ENCODE measurements at places on chromosomes 6 and 20. TPM values are rescaled to one million over a fixed set of nuclear protein-coding genes. Genes with fewer than 3 reads are reported as not detected.

- DNase-seq: no peak
These were observed 118.3 kb downstream of the KHDC1L start for GRCh38 chr6:73107016-73107415.

- peak; percentile 31 for DNase-seq
These were observed 125.0 kb upstream of the MLIP start for GRCh38 chr6:53986165-53986720.

DNA sequence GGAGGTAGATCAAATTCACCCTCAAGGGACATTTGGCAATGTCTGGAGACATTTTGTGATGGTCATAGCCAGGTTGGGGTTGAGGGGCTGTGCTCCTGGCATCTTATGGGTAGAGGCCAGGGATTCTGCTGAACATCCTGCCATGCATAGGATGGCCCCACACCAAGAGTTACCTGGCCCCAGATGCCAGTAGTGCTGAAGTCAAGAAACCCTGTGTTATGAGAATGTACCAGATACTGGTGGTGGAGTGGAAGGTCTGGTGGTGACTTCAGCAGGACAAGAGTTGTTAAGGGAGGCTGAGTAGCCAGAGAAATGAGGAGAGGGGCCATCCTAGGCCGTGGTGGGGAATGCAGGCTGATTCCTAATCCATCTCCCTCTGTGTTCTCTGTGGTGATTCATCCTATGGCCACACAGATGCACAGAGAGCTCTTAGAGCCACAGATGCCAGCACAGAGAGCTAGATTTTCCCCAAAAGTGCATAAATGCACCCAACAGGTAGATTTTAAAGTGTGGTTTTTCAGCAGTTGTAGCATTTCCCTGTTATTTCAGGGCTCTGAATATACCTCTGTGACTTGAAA, 43.6 kb downstream of the CDYL start:
- DNase-seq: no peak

DNA sequence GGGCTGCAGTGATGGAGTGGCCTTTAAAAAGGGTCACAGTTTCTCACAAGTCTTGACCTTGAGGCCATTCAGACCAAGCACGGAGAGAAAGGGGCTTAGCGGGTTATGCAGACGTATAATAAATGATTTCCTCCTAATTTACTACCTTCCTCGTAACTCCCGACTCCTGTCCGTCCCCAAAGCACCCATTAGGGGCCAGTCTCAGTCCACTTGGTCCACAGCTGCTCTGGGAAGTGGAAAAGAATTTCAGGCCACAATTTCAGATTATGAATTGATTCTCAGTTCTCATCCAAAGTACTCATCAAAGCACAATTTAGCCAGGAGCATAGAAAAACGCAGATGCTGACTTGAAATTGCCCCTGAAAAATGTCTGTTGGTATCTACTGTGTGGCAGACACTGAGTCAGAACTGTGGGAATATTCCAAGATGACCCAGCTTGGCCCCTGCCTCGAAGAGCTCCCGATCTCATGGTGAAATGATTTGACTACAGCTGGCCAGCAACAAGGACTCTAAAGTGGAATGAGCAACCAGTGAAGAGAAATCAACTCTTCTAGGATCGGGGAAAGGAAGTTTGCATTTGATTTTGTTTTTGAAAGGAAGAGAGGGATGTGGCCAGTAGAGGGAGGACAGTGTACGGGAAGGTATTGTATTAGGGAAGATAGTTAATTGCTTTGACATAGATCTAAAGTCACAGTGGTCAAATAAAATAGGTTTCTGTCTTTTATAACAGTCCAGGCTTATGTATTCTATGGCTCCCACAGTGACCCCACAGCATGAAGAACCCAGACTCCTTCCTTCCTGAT, 15.2 kb upstream of the STK35 start:
- DNase-seq: no peak

- no peak for DNase-seq
These were observed 79.0 kb upstream of the POPDC3 start for GRCh38 chr6:105258816-105259215.

DNA sequence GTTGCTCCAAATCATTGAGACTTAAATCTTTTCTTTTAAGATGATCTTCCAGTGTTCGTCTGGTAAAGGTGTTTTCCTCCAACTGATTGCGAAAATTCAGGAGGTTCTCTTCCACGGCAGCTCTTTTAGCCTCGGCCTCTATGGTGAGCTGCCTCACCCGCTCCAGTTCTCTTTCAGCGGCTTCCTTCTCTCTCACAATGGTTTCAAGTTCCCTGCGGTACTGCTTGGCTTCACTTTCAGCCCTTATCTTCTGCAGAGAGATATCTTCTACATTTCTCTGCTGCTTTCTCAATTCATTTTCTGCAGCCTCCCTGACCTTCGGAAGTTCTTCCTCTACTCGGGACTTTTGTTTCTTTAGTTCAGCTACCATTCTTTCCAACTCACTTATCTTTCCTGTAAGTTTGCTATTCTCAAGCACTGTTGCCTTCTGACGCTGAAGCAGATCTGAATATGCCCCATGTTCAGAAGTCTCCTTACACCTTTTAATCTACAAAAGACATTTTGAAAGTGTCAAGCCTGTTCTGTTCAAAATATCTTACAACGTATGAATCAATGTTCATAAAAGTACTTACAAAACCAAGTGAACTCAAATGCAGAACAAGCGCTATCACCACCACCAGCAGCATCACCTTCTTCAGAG, 22.3 kb downstream of the DST start:
- no peak for DNase-seq

DNA sequence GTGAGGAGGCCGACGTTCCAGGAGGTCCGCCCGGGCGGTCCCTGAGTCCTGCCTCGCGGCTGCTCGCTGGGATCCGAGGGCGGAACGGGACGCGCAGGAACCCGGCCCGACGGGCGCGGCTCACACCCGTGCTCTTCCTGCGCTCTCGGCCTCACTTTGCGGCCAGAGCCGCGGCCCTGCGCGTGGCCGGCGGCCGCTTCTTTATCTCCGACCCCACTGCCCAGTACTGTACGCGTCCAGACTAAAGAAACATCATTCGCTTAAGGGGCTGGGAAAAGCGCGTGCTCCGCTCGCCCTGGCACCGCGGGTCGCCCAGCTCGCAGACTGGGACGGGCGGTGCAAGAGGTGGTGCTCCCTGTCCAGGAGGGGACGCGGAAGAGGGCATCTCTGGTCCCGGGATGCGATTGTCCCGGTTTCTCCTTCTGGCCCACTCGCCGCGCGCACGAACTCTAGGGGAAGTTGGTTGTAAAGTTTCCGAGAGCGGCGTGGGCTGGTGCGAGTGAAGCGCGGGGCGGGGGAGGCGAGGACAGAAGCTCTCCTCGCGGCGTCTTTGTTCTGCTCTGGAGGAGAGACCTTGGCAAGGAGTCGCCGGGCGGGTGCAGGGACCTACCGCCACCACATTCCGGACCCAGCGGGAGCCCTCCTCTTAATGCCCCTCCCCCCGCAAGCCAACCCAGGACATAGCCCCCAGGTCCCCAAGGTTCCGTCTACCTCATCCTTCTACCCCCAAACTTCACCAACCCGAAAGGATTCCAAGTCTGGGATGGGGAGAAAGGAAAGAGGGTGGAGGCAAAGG, 71.0 kb downstream of the SOX4 start:
- no peak for DNase-seq

DNA sequence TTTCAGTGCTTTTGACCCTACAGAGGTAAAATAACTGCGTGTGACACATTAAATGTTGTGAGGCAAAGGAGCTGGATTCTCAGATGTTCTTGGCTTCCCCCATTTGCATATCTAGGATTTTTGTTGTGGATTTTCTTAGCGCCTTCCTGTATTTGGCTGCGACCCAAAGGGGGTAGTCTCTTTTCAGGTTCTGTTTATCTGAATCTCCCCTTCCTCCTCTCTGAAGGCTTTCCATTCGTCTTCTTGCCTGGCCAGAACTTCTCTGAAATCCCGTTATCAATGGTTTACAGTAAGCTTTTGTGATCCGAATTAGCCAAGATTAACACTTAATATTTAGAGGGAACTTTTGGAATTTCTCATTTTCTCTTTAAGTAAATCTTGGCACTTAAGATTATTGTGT, 60.8 kb downstream of the ADGRB3 start:
- no peak for DNase-seq

GRCh38 chr6:131917763-131918649, 33.2 kb downstream of the CCN2 start:
- DNase-seq: no peak

DNA sequence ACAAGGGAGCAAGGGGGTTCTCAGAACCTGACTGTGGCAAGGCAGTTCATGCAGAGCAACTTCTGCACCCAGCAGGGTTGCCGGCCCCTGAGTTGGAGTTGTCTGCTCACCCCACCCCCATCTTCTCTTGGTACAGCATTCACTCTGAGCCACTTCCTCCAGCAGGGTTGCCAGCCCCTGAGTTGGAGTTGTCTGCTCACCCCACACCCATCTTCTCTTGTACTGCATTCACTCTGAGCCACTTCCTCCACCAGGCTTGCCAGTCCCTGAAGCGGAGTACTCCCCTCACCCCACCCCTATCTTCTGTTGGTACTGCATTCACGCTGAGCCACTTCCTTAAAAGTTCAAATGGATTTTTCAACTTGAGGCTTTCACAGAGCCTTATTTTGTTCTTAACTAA, 79.7 kb upstream of the SYNDIG1 start:
- DNase-seq: no peak

DNA sequence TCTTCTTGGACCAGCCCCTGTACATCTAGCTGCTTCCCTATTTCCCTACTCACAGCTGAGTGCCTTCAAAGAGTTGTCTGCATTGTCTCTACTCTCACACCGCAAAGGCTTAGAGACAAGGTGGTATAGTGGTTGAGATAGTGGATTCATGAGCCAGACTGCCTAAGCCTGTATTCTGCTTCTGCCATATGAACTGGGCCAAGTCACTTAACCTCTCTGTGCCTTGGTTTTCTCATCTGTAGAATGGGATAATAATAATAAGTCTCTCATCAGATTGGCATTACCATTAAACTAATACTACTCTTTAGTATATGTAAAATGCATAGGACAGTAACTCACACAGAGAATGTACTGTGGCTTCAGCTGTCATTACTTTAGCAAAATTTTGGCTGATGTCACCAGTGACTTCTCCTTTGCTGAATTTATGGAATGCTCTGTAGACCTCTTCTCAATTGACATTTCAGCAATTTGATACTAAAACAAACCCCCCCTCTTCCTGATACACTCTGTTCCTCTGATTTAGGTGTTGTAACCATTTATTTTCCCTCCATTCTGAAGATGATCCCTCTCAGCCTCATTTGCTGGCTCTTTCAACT, 156.1 kb downstream of the ADAT2 start:
- no peak for DNase-seq

DNA sequence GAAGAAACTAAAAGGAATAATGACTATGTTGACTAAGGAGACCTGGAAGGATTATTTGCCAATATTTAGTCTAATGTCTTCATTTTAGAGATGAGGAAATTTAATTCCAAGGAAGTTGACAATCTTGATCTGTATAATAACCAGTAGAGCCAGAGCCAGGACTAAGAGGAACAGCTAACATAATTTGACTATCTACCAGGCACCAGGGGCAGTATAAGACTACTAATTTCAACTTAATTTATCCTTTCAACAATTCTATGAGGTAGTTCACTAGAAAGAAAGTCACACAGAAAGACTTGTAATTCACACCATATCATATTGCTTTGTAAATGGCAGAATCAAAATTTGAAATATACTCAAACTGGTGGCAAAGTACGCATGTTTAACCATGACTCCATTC, 273.0 kb upstream of the STXBP5 start:
- DNase-seq: no peak

GRCh38 chr6:33008944-33009861, at the start of gene HLA-DOA:
Gene HLA-DOA, minus strand, starts transcription at chr6:33009591.
- DNase-seq: no peak

GRCh38 chr6:125749173-125749864, at the start of gene HEY2:
Gene HEY2, plus strand, starts transcription at chr6:125749632. Its CDS starts 145 bp downstream, at chr6:125749777.
- DNase-seq: no peak

Gene ELOVL4
- 3.2 TPM for polyA plus RNA-seq

Gene CFB
- polyA plus RNA-seq: 39.6 TPM

Gene SS18L1
- polyA plus RNA-seq: 8.8 TPM

Gene MAVS
- polyA plus RNA-seq: 21.5 TPM

Gene SPATA2
- 6.7 TPM for polyA plus RNA-seq

Gene GSTA5
- not detected for polyA plus RNA-seq

Gene GINS1
- 0.80 TPM for polyA plus RNA-seq

Gene RBBP8NL
- polyA plus RNA-seq: 1.1 TPM

Gene BPIFB2
- not detected for polyA plus RNA-seq
